Stimulated activated CD4-positive, alpha-beta T cell treated with anti-CD3 and anti-CD28 coated beads, Interleukin-15, amount 100 ng/mL, for 48 hours (primary cell): ENCODE measurements at places on chromosomes 3 and 15.

DNA sequence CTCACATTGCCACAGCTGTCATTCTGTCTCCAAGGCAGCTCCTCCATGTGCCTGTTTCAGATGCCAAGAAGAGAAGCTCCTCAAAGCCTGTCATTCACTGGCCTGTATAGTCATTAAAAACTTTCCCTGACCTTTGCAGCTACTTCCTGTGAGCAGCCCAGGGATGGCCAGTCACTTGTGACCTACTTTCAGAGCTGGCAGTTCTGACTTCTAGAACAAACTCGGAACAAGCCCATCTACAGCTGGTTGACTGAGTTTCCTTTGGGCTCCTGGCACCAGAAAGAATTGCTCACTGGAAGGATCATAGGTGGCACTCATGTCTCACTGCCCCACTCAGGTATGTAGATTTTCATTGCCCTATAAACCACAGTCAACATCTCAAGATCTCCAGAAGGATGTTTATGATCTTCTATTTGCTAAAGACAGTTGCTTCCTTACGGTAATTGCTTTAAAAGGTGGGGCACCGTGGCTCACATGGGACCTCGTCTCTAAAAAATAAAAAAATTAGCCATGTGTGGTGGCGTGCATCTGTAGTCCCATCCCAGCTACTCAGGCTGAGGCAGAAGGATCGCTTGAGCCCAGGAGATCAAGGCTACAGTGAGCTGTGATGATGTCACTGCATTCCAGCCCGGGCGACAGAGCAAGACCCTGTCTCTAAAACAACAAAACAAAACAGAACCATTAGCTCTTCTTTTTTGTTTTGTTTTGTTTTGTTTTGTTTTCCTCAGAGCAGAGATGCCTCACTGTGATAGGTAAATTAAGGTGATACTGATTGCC lies 11.2 kb upstream of the ATP13A3 start:
- no peak for DNase-seq

- DNase-seq = no peak
Observed at GRCh38 chr3:62997369-62997768, 122.2 kb upstream of the CADPS start.

GRCh38 chr3:87045473-87045872 lies 54.5 kb upstream of the VGLL3 start:
- DNase-seq = no peak

DNA sequence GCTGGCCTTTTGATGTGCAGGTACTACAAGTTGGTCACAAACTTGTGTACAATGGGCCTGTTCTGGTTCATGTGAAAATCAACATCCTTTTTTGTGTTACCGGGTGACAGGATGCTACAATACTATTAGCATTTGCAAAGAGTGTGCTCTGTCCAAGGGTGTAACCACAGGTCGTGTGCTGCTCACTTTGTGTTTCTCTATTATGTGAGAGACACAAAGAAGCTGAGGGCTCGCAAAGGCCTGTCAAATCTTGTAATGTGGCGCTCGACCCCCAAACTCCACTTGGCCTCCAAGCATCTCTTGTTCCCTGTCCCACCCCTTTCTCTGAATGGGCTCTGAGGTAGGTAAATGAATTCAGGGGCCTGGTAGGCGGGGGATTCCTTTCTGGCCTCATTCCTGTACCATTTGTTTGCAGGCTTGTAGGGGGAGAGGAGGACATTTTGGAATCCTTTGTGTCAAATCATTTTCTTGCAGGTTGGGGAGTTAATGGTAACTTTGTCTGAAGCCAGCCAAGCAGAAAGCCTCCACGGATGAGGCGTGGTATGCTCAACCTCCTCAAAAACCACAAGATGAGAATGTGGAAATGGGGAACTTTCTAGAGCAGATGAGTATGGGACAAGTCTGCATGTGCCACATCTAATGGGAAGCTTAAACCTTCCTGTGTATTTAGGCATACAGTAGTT lies 109.1 kb downstream of the OPA1 start:
- DNase-seq = no peak

- no peak for DNase-seq
Observed at GRCh38 chr3:62187022-62187431, 186.3 kb downstream of the FEZF2 start.

GRCh38 chr15:31269816-31270575 lies 56.6 kb upstream of the KLF13 start:
- DNase-seq = no peak

DNA sequence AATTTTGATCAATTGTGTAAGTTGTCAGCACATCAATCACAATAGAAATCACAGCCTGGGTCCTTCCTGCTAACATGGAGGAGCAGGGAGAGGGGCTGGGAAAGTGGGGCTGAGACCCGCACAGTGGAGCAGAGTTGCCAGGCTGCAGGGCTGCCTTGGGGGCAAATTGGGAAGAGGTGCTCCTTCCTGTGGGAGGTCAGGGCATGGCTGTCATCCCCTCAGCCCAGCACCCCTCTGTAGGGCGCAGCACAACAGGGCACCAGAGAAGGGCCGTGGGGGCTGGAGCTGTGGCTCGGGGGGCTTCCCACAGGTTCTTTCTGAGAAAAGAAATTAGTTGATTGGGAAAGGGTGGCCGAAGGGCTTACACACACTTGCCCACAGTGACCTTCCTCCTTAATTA lies 126.3 kb downstream of the NSMCE3 start:
- no peak for DNase-seq

DNA sequence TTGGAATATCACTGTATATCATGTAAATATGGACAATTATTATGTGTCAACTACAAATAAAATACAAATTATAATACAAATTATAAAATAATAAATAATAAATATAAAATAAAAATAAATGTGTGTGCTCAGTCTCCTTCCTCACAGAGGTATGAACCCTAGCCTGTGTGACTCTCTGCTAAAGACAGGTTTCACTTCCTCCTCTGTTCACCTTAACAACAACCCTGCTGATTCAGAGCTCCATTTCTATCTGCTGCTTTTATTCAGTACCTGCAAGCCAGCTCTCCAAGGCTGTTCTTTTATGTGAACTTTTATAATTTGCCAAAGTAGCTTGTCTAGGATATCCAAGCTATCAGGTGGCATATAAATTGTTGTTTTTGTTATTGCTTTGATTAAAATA lies 610.7 kb upstream of the GRM7 start:
- no peak for DNase-seq

- DNase-seq = no peak
Observed at GRCh38 chr3:30770387-30770786, 124.1 kb downstream of the GADL1 start.

GRCh38 chr3:132037581-132037980 lies 2.8 kb upstream of the CPNE4 start:
- DNase-seq = no peak

DNA sequence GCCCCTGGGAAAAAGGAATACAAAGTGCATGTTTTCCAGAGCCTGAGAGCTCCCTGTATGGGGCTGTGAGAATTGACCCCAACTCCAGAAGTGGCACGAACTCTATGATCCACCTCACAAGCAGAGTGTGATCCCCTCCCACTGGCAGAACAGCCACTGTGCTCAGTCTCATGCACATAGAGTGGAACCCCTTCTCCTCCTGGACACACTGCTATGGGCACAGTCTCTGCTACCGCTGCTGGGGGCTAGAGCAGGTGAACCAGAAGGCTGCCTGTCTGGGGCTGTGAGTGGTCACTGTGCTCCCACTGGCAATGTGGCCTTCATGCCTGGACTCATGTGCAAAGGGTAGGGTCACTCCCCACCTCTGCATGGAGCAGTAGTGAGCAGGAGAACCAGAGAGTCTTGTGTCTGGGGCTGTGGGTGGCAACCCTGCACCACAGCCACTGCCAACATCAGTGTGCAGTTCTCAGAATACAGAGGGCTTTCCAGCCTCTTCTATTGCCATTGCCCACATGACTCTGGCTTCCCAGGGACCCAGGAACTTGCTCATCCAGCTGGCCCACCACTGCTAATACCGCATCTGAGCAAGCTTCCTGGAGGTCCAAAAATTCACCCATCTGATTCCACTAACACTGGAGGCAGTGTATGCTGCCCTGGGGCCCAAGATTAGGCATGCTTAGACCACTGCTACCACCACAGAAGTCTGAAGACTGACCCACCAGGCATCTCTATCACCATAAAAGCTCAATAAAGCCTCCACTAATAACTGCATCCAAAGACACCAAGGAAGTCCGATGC lies 343.7 kb upstream of the SOX14 start:
- no peak for DNase-seq

- no peak for DNase-seq
Observed at GRCh38 chr15:85044251-85044853, 62.7 kb downstream of the PDE8A start.

GRCh38 chr15:88874684-88875083 lies 20.7 kb downstream of the HAPLN3 start:
- DNase-seq = no peak

GRCh38 chr3:40043444-40043755 lies 234.0 kb downstream of the MYRIP start:
- no peak for DNase-seq

DNA sequence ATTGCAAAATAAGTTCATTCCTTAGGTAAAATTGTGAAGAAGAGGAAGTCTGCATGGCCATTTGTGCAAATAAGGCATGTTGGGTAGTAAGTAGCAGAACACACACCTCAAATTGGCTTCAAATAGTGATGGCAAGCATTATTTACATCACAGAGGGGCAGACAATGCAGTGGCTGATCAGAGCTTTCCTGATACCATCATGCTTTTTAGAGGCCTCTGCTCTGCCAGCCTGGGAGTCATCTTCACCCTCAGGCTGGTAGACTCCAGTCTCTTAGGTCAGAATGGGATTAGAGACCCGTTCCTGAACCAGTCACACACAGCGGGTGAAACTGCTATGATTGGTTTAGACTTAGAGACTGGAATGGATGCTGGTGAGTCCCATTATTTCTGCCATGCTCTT lies 396.0 kb upstream of the MCTP2 start:
- no peak for DNase-seq

- DNase-seq = no peak
Observed at GRCh38 chr3:151307583-151308488, 8.8 kb downstream of the GPR87 start.

DNA sequence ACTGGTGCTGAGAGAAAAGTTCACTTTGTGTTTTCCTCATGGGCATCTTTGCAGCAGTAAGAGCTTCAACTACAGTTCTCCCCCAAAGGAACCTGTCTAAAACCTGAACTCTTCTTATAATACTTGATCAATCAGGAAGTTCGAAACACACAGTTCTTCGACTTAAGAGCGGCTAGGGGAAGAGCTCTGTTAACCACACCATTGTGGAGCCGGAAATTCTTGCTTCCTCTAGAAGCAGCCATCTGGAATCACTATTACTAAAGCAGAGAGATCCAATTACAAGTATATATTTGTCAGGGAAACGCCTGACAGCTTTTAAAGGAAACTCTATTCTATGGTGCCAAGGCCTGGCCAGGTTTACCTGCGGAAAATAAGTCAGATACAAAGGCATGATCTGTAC lies 337.3 kb upstream of the CBLB start:
- DNase-seq = no peak

- DNase-seq = no peak
Observed at GRCh38 chr3:190495796-190496195, 18.1 kb upstream of the IL1RAP start.

- DNase-seq = no peak
Observed at GRCh38 chr3:8576841-8577571, 67.6 kb downstream of the SSUH2 start.

GRCh38 chr3:72601983-72602750 lies 246.1 kb downstream of the SHQ1 start:
- no peak for DNase-seq

DNA sequence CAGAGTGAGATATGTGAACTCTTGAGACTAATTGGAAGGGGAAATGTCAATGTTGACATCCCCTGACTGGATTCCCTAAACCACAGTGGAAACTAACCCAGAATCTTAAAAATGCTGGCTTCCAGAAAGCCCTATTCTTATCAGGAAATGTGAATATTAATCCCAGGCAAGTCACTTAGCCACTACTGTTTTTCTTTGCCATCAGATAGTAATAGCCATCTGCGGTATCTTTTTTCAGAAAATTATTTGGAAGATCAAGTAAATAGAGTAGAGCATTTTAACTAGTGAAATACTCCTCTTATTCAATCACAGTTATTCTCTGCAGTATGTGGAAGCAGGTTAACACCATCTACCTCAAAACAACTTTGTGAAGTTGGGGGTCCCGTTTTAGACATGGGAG lies 318.9 kb downstream of the RORA start:
- DNase-seq = no peak

DNA sequence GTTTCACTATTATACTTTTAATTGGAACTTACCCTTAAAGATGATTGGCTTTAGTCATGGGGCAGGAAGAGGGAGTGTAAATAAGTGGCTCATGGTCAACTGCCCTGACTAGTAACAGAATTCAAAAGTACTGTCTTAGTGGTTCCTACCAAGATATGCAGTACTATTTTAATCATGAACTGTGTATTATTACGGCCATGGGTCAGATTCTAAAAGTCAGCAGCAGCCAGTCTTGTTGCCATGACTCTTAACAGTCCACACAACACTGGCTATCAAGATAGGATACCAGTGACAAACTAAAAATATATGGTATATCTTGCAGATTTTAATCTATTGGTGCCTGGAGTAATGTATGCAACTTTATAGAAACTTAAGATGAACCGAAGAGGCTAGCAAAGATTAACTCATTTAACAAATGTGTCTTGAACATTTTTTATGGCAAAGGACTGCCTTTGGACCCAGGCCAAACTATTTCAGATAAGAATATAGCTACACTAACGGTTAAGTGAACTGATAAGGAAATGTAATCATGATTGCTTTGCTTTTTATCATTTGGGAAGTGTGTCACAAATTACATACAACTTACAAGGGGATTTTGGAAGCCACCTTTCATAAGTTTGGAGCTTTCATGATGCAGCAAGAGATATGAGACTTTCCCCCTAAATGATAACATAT lies 163.7 kb downstream of the TCF12 start:
- no peak for DNase-seq

DNA sequence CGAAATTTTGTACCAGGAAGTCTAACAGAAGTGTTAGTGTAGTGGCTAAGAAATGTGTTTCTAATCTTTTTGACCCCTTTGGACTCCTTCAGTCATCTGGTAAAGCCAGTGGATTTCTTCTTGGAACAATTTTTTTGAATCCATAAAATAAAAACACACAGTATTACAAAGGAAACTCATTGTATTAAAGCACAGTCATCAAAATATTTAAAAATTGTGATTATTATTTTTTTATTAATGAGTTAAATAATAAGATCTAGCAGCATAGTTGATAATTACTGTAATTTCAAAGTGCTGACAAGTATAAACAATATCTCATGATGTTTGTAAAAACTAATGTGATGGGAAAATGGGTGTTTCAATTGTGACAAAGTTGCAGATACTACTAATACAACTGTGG lies 72.2 kb upstream of the LRRC3B start:
- DNase-seq = no peak

DNA sequence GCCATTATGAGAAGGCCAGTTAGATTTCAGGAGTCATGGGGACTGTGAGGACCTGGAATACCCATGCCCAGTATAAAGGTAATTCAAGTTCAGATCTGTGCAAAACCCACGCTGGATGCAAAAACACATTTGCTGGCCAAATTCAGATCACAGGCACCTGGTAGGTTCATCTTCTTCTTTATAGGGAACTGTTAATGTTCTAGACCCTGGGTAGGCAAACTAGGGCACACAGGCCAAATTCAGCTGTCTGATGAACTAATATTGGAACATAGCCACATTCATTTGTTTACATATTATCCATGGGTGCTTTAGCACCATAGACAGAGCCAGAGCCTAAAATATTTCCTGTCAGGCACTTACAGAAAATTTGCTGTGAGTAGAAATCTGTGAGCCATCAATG lies 241.4 kb downstream of the PTPRG start:
- no peak for DNase-seq

GRCh38 chr3:46090161-46090591 lies 62.9 kb upstream of the XCR1 start:
- no peak for DNase-seq

GRCh38 chr15:71314956-71315537 lies 199.8 kb downstream of the THSD4 start:
- DNase-seq = no peak

- no peak for DNase-seq
Observed at GRCh38 chr3:50295553-50296431, 3.4 kb downstream of the HYAL3 start.
